A549 treated with CpdA at 1 μM for 4 hours (cell line): ENCODE measurements at places on chromosomes 7 and 10. TPM values are rescaled to one million over a fixed set of nuclear protein-coding genes. Genes with fewer than 3 reads are reported as not detected.

SLC39A12 gene
- total RNA-seq, result not detected in 5 replicates

VWDE gene
- total RNA-seq, result 0.31 to 0.84 TPM (median 0.48 TPM) in 5 replicates

EVX1 gene
- 0.03 to 0.09 TPM (median 0.07 TPM) in 3 of 5 replicates, not detected in the others for total RNA-seq

ERVW-1 gene
- 0.03 TPM in 1 of 5 replicates, not detected in the others for total RNA-seq

COL13A1 gene
- 0.41 to 0.57 TPM (median 0.43 TPM) in 5 replicates for total RNA-seq

HGF gene
- 0.06 TPM in 2 of 5 replicates, not detected in the others for total RNA-seq
